Stimulated activated CD4-positive, alpha-beta T cell treated with anti-CD3 and anti-CD28 coated beads, Interleukin-1b, Interleukin-23, amount 100 ng/mL, for 1 hour (primary cell): ENCODE measurements at places on chromosomes 3 and 15.

GRCh38 chr15:45441686-45442085 lies 63.3 kb upstream of the GATM start:
- DNase-seq, result no peak

DNA sequence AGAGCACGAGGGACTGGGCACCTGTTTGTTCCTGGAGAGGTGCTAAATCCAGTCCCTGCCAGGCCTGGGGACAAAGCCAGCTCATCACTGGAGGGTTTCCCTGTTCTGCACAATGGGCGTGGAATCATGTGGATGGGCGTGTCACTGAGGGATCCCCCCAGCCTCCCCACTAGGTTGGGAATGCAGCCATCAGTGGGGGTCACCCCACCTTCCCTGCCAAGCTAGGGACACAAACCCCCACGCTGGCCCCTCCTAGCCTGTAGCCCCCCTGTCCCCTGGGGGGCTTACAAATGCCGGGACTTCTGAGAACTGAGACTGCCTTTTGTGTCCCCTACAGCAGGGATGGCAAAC lies 61.9 kb downstream of the NSMCE3 start:
- no peak for DNase-seq

GRCh38 chr15:73944161-73945129 lies 18.2 kb downstream of the LOXL1 start:
- no peak for DNase-seq

DNA sequence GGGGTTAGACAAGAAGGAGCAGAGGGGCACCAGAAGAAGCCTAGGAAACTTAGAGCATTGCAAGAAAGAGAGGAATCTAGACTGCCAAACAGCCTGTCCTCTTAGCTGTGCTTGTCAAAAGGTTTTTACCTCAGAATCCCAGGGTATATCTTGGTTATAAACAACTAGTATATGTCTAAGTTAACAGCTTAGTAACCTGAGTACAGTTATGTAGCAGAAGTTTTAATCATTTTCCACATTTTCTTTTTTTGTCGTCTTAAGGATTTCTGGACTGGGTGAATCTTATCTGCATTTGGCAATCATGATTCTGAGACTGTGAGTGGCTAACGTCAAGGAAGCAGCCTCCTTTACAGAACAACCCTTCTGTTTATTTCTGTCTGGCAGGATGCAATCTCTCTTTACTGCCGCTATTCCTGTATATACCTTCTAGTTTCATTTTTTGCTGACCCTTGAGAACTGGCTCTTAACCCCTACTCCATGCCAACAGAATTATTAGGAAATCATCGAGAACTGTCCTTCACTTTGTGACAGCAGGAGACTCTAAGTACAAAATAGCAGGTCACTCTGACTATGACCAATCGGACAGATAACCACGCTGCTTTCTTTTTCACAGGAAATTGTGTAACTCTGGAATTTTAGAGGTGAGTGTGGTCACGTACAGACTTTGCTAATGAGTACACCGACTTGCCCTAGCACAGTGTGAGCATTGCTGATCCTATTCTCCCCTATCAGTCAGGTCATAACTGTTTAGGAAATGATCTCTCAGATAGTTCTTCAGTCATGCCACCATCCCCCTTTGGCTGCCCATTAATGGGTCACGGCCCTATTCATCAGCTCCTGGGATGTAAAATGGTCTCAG lies 3.3 kb upstream of the CP start:
- no peak for DNase-seq

GRCh38 chr15:44726568-44727484 lies 9.5 kb upstream of the TRIM69 start:
- peak; percentile 53 for DNase-seq
